ENCODE measurements at places on chromosomes 7 and 10.

DNA sequence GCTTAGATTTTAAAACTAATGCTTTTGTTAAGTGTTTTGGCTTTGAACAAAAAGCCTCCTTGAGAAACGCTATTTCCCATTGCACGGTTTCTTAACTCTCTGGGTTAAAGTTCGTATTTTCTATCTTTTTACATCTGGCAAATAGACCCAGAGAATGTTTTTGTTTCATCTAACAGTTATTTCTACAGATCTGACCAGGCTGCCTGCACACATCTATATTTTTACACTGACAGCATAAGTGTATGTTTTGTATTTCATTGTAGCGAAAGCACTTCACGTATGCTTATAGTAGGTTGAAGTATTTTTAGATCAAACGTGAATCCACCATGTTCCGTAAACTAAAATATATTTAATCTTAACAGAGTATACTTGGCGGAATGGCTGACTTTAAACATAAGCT is 477.3 kb downstream of the SDK1 start:
- no peak for DNase-seq

GRCh38 chr7:145884716-145885514 is 231.7 kb upstream of the CNTNAP2 start:
- DNase-seq: no peak

DNA sequence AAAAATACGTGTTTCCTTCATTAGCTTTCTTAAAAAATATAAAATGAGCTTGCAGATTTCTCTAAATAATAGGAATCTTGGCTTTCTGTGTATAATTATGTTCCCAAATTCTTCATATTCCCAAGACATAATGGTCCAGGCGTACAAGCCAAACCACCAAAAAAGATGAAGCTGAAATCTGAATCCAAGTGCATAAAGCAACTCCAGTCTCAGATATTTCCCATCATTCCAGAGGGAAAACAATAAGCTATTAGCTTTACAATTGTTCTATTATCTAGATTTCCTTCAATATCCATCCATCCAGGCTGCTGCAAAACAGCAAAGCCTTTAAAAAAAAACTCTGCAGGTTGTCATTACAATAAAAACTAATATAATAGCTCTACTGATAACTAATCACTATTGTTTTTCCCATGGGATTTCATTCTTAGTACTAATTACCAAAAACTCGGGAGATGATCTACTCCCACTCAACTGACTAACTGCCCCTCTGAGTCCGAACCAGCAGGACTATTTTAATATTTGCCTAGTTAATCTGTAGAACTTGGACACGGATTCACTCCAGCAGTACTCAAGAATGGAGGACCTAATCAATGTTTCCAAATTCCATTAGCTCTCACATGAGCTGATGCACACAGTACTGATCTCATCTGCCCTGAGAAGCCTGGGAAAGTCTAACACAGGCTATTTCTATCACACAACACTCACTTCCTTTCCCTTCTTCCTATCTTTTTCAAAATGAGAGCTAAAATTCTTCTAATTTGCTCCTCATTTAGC is 108.9 kb upstream of the ASAH2 start:
- DNase-seq: no peak

DNA sequence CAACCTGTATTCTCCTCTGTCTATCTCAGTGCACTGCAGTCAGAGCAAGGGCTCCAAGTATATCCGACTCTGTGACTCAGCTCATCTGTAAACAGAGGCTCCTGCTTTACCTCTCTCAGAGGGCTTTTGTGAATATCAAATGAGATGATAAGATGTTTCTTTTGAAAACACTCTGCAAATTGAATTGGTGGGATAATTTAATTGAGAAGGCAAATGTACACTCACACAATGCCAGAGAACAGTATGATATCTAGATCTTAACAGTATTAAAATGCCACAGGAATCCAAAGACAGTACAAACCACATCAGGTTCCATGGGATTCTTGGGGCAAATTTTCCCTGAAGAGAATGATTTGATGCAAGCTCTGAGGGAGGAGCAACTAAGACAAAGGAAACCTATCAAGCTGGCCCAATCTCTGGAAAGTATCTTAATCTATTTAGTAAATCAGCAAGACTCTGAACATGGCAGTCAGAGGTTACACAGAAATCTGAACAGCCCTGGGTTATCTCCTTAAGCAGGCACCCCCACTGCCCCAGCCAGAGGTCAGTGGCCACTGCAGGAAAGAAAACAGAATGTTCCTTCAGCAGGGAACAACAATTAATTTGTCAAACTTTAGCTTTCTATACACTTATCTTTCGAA is 45.9 kb downstream of the DOCK4 start:
- no peak for DNase-seq

GRCh38 chr10:32972929-32973328 is 14.9 kb upstream of the ITGB1 start:
- DNase-seq: no peak

DNA sequence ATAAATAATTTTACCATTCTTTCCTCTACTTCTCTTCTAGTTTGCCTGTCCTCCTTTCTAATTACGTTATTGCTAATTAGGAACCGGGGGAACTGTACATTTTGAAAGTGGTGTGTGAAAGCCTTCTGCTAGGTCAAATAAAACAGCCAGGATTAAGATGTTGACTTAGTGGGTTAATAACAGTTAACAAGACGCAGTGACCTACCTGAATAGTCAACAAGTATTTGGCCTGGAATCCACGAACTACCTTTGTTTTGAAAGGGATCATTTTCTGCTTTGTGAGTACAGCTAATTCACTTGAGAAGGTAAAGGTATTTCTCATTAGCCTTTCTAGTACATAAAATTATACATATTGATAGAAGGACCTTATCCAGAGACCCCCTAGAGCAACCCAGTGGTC is 139.9 kb downstream of the COL28A1 start:
- DNase-seq: no peak

DNA sequence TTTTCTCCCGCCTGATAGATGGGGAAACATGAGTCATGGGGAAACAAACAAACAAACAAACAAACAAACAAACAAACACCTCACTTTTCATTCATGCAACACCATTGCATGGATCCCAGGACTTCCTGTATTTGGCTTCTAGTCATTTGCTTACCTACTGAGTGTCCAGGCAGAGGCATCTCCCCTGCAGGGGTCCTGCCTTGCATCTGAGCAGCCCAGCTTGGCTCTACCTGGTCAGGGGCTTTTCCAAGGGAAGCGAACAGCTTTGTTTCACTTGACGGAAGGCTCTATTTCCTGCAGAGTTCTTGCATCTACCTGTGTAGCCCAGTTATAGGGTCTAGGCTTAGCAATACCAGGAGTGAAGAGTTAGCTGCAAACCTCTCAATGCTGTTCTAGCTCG is 374.2 kb downstream of the GATA3 start:
- DNase-seq: no peak

- no peak for DNase-seq
Measured at GRCh38 chr7:155222061-155222460, 75.6 kb upstream of the INSIG1 start.

DNA sequence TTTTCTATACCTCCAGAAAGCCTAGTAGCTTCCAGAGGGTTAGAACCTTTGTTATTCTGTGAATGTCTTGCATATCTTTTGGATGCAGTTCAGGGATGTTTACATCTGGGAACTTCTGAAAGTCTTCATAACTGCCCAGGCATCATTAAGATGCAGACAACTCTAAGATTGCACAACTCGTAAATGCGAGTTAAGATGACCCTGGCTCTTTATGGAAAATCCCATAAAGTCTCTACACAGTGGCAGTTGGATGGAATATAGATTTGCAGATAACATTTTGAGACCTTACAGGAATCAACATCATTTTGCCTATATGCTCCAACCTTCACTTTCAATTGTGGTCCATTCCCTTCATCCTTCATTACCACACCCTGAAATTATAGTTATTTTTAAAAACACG is 151.7 kb downstream of the CREB5 start:
- no peak for DNase-seq

DNA sequence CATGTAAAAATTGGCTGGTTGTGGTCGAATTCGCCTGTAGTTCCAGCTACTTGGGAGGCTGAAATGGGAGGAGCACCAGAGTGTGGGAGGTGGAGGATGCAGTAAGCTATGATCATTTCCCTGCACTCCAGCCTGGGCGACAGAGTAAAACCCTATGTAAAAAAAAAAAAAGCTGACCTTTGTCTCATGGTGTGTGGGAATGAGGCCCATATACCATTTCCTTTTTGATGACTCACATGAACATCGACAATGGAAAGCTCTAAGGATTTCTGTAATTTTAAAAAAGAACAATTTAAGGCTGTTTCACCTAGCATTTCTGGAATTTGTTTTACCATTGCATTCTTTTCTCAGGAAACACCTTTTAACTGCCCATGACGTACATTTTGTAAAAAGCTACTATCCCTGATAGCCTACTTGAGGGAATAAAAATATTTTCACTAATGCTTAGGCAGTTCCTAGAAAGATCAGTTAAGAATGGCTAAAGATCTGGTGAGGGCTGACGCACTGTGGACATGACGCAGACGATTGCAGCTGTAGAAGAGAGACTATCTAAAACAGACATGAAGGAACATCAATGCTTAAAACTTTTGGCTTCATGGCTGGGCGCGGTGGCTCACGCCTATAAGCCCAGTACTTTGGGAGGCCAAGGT is 400.6 kb upstream of the IGFBP3 start:
- DNase-seq: peak; percentile 56

DNA sequence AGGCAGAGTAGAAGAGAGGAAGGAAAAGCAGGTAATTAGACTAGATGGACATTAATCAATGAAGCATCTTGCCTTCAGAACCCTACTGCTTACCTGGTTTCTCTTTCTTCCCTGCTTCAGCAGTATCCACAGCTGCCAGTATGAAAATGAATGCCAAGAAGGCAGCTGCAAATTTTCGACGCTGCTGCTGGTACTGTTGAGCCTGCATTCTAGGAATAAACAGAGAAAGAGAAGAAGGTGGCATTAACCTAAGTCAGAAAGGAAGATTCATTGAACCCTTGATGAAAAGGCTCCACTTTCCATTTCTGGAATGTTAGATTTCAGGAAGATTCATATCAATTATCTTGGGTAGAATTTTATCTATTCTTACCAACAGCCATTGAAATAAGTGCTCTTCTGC is 88.8 kb downstream of the PTN start:
- DNase-seq: no peak

DNA sequence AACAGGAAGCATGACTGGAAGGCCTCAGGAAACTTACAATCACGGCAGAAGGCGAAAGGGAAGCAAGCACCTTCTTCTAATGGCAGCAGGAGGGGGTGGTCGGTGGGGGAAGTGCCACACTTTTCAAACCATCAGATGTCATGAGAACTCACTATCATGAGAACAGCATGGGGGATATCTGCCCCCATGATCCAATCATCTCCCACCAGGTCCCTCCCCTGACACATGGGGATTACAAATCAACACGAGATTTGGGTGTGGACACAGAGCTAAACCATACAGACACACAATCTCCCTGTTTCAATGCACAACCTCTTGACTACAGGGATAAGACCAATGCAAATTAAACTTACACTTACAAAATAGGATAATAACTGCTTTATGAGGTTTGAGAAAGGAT is 97.6 kb downstream of the SGMS1 start:
- no peak for DNase-seq

Data from HS-5 (cell line).